ENCODE measurements at places on chromosomes 4 and X.

DNA sequence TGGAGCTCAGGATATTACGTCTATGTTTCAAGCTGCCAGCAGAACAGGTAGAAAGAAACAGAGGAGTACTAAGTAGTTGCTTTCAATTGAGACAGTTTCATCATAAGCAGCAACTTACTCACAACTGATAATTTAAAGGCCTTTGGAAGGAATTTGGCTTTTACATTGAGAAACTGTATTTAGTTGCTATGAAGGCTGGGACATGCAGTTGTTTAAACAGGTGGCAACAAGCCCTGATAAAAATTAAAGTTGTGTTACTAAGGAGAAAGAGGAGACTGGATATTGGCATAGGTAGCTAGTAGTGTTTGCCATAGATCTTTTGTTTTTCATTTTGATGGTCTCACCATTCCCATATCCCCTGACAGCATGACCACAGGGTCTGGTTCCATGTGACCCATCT, 18.4 kb downstream of the MID1IP1 start:
- DNase-seq: no peak

DNA sequence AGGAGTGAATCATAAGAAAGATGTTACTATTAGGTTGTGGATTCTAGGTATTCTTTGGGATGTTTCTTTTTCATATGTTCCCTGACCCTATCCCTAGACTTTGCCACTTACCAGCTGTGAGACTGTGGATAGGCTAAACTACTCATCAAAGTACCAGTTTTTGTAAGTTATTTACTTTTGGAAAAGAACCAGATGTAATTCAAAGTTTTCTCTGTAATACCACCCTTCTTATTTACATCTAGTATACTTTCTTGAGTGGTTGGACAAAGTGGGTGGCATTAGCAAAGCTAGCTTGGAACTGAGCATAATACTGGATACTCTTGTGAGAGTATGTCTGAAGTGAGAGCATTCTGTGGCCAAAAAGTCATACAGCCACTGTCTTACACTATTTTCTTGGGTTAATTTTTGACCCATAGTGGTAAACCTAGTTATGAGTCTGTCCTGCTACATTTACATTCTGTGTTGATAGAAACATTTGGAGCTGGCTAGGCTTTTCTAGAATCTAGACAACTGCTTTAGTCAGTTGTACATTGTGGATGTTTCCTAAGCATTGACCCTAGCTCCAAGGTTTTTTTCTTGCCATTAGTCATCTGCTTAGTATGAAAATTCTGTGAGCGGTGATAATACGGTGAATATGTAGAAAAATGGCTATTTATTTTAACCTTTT, 41.7 kb downstream of the KDM6A start:
- no peak for DNase-seq

- DNase-seq: no peak
Measured at GRCh38 chrX:136879001-136879687, 1.4 kb downstream of the RBMX start.

DNA sequence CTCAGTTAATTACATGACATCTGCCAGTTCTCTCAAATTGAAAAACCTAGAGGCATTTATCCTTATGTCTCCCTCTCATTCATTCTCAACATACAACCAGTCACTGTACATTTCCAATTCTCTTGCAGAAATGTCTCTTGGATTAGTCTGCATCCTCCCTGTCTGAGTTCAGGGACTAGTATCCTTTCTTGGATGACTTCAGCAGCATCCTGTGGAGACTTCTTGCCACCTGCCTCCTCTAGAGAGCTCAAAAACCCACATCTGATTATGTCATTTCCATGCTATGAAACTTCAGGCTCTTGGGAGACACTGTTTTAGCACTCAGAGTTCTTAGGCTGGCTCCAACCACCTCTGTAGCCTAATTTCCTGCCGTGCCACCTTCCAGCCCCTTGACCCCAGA, 515.1 kb upstream of the DIPK2B start:
- DNase-seq: no peak

DNA sequence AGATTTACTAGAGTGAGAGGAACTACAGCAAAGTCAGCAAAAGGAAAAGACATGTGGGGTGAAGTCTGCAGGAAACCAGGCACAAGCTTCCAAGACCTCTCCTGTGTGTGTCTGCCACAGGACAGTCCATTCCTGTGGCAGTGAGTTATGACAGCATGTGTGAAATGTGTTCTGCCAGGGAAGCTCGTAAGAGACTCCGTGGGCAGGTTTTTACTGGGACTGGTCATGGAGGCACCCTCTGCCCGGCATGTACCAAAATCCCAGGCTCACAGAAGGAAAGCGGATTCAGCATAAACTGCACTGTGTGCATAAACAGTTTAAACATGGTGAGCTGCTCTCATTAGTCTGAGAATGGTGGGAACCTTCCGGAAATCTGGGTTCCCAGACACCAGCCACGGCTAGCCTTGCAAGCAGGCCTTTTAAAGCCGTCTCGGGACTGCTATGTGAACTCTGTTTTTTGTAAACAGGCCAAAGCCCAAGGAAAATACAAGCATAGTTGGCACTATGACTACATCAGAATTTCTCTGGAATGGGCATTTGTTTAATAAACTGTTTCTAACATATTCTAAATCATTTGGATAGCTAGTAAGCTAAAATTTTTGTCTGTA, 288.5 kb downstream of the TENM3 start:
- no peak for DNase-seq

GRCh38 chr4:3250956-3251690, 2.2 kb downstream of the MSANTD1 start:
- DNase-seq: no peak

DNA sequence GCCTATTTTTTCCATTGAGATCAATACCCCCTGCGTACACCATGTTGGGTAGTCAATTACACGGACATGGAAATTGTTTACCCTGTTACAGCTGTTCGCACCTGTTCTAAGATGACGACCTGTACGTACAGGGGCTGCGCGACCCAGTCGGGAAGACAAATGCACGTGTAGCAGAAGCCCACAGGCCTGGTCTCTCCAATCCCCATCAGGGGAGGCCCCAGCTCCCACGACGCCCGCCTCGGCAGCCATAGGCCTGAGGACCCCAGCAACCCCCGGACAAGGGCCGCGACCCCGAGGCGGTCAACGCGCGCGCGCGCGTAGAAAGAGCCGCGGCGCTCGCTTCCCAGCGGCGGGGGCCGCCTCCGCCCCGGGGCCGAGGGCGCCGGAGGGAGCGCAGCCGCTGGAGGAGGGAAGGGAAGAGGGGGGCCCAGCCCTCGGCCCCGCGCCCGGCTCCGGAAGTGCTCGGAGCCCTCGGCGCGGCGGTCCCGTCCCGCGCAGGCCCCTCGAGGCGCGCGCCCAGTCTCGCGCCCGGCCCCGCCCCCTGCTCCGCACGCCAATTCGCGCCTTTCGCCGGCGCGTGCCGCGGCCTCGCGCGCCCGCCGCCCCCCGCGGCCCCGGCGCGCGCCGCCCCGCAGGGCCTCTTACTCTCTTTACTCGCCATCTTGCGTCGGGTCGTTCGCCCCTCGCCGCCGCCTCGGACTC, 618 bp downstream of the RBBP7 start:
- no peak for DNase-seq

DNA sequence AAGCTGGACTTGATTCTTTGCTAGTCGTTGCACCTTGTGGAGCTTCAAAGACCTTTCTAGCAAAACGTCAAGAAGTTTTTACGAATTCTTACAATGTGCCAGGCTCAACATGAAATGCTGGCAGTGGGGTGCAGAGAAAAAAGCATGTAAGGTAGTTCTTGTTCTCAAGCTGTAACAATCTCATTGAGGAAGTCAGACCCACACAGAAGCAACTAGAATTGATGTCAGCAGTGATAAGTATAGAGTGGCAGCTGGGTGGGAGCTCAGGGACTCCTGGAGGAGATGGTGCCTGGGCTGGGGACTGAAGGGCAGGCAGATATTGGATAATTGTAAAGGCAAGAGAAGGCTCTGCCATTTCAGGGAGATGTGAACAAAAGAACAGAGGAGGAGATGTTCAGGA, 82.3 kb downstream of the ATG4A start:
- DNase-seq: no peak

DNA sequence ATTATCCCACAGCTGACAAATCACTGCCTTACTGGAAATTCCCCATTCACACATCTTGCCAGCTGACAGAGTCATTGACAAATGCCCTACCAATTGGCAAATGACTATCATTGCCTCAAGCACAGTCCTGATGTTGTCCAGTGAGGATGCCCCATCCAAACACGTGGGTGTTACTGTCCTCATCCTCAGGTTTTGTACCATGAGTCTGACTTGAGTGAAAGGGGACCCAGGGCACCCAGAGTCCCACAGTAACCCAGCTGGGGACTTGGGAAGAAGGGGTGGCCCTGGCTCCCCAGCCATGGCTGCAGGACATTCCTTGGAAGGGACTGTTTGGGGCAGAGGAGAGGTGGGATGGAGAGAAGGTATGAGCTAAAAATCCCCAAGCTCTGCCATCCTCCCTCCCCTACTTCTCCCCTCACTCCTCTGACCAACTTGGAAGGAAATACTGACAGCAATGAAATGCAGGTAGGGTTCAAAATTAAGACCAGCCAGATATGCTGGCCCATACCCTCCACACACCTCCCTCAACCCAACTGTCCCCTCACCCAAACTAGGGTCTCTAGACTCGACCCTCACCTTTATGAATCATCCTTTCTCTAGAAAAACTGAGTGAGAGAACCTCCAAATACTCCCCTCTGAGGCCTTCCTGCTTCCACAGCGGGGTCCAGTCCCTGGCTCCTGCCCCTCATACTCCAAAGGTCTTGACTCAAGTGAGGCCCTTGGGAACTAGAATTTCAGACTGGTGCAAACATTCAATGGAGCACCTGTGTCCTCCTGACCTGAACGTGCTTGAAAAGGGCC, 5.1 kb downstream of the TIMP1 start:
- no peak for DNase-seq

DNA sequence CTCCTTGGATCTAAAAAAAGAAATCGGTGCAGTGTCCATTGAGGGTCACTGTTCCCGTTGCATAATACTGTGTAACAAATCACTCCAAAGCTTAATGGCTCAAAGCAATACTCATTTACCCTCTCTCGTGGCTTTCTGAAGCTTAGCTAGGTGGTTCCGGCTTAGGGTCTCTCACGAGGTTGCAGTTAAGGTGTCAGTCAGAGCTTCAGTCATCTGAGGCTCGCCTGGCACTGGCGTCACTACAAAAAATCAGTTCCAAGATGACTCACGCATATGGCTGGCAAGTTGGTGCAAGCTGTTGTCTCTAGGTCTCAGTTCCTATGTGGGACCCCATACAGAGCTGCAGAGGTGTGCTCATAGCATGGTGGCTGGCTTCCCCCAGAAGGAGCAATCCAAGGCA, 91.0 kb downstream of the BEND2 start:
- no peak for DNase-seq

GRCh38 chr4:53852343-53852742, 212.1 kb downstream of the CHIC2 start:
- no peak for DNase-seq

DNA sequence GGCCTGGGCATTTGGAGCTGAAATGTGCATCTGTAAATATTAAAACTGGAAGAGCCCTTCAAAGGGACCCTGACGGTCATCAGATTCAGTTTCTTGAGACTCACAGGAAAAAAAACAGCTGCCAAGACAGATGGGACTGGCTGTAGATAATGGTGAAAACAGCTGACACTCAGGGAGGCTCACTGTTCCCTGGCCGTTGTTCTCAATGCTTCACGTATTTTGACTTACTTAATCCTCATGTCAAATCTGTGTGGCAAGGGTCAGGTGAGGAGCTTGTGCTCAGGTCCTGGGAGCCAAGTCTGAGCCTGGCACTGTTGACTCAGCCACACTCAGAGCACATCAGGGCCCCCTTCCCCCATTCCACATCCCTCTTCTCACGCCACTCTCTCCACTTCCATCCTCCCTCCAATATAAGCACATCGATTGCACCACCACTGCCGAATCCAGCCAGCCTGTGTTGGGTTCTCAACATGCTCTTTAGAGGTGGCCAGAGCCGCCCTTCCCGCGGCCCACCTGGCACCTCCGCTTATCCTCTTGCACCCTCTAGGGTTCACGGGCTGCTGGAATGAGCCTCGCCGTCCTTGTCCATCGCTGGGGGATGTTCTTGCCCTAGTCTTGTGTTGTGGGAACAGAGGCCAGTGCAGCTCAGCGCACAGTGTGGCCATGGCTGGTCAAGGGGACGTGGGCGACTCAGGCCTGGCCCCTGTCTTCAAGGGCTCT, 40.1 kb downstream of the EVC start:
- DNase-seq: no peak

DNA sequence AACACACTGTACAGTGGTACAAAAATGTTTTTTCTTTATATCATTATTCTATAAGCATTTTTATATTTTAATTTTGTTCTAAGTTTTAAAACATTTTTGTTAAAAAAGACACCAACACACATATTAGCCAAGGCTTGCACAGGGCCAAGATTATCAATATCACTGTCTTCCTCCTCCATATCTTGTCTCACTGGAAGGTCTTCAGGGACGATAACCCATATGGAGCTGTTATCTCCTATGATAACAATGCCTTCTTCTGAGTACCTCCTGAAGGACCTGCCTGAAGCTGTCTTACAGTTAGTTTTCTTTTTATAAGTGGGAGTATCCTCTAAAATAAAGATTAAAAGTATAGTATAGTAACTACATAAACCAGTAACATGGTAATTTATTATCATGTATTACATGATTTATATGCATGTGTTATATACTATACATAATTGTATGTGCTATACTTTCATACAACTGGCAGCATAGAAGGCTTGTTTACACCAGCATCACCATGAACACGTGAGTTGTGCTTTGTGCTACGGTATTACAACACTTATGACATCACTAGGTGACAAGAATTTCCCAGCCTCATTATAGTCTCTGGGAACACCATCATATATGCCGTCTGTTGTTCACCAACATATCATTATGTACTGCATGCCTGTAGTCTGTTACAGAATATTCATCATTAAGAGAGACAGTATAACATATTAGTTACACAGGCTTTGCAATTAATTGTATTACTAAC, 90.7 kb downstream of the WDFY3 start:
- no peak for DNase-seq

DNA sequence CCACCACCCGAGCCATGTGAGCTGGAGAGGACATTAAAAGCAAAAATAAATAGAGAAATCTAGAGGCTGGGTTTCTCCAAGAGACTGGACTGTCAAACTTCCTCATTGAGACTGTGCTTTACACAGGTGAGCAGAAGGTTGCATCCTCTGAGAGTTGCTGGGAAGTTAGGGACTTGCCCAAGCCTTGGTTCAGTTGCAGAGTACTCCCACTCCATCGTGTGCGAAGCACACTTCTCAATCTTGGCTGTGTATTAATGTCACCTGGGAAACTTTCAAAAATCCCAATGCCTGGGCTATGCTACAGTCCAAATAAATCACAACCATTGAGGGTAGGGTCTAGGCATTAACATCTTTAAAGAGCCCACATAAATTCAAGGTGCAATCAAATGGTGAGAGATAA, 89.2 kb downstream of the ZNF330 start:
- no peak for DNase-seq

DNA sequence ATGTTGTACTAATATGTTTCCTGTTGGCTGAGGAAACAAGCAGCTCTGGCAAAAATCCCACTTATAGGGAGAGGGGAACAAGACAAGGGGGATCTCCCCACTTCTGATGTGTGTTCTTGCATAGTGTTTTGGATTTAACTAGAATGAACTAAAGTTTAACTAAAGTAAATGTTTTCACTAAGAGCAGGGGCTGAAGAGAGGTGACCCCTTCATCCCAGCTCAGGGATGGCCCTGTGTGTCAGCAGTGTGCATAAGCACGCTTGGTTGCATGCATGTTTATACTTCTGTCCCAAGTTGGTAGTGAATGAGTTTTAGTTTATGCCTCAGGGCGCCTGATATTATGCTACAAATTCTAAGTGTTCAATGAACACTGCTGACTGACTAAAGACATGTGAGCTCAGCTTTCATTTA, 169.4 kb downstream of the MGST2 start:
- DNase-seq: no peak
